ENCODE measurements at places on chromosomes 2 and 18. TPM values are rescaled to one million over a fixed set of nuclear protein-coding genes. Genes with fewer than 3 reads are reported as not detected.
A peak's percentile ranks its signal among the peaks of the same experiment; 100 is the strongest.

Gene EPAS1
- total RNA-seq = 3.7 TPM

Gene RIT2
- 29.3 TPM for total RNA-seq

DNA sequence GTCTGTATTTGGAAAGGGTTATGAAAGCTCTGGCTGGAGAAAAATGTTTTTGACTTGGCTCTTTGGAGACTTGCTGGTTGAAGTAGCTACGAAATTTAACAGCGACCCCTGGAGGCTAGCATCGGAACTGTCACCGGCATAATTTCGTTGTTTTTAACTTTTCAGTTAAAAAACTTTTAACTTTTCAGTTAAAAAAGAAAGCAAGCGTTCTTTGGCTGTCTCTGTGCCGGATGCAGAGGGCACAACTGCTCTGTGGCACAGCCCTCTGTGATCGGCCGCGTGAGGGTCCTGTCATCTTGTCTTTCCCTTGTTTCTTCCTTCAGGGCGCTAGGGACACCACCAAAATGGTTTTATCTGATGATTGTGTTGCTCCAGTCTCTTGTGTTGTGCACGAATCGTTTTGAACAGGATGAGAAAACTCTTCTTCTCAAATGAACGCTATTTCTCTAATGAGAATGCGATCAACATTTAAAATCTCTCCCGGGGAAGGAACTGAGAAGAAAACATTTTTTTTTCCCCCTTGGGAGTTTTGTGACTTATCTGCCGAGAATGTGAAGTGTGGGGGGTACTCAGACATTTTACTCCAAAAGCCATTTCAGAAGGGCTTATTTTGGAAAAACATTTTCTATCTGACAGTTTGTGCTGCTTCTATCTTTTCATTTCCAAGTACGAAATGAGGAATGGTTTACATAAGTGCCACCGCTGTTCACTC is 57.1 kb downstream of the ADCYAP1 start:
- DNase-seq = peak; percentile 6

DNA sequence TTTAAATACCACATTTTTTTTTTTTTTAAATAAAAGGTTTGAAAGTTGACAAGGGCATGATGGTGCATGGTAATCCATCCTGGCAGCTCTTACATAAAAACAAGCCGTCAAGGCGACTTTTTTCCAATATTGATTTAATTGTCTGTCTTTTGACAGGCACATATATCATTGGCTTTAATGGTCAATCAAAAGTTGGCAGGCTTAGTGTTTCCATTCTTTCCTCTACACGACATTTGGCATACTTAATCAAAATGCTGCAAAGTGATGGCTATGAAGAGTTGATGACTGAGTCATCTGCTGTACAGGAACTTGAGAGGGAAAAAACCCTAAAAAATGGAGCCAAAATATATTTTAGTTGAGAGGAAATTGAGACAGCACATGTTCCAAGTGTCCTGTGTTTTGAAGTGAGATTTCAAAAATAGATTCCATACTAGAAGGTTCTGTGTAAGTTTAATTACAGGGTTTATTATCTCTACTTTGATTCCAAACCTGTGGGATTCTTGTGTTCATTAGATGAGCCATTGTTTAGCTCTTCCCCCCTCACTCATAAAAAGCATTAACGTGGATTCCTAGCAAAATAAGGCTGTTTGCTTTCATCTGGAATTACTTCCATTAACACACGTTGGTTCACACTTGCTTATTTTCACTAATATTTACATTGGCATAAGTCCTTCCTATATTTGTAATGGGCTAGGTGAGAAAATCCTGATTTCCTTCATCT is 3.2 kb downstream of the TSHZ1 start:
- no peak for DNase-seq

GRCh38 chr2:127985735-127986134 is 42.1 kb downstream of the SAP130 start:
- no peak for DNase-seq

- no peak for DNase-seq
Observed at GRCh38 chr2:85061896-85062295, 71.3 kb upstream of the TCF7L1 start.

- no peak for DNase-seq
Observed at GRCh38 chr2:55555977-55556376, 36.5 kb downstream of the CFAP36 start.

DNA sequence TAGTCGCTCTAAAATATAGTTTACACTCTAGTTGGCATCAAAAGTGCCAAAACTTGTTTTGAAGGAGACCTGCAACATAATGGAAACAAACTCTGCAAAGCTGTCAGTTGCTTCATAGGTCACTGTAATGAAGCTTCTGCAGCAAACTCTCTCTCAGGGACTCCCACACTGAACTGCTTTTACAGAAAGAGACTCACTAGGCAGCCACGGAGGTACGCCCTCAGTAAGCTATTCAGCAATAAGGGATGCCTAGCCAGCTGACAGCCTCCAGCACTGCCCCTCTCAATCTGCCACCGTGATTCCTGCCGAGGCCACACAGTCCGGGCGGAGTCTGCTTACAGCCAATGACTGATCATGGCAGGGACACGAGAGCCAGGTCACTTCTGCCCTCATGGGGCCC is 51.1 kb downstream of the COLEC12 start:
- no peak for DNase-seq

GRCh38 chr18:6610466-6610865 is 119.0 kb upstream of the ARHGAP28 start:
- DNase-seq = no peak

Gene CD8B2
- total RNA-seq = under 0.01 TPM

Gene SLC4A3
- total RNA-seq = 31.8 TPM

DNA sequence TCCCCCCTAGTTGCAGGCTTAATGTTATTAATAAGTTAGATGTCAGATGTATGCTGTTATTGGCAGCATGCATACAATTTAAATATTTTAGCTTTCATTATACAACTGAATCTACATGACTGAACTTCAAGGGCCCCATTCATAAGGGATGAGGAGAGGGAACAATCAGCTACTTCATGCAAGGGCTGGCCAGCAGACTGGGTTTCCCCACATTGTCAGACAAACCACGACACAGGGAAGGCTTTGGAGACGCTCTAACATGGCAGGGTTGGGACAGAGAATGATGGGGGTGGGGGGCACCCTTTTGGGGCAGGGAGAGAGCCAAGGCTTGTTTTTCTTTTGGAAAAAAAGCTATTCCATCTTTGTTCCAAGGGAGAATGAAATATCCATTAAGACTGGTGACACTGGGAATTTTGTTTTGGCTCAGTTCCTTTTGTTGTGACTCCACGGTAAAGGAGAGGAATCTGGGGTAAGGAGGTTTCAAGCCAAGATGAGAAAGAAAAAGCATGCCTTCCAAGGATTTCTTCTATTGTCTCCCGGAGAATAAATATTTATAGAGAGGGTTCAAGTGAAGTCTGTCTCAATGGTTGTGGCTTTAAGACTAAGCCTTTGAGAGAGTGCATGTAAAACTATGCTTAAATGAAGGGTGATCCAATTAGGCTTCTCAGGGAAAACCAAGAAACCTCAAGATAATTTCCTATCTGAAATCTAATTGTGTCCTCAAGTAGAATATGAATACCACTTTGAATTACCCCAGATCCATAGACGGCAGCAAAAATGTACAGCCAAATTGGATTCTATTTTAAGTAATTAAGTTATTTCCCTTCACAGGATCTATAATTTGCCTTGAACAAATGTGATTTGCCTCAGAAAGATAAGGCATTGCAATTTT is 5.4 kb downstream of the CXCR4 start:
- DNase-seq = peak; percentile 54

Gene ANTXR1
- 8.2 TPM for total RNA-seq

- DNase-seq = no peak
Observed at GRCh38 chr2:225400546-225401400, 1.3 kb downstream of the NYAP2 start.

Gene CEP76
- total RNA-seq = 24.5 TPM

- DNase-seq = peak; percentile 40
Observed at GRCh38 chr18:3593381-3593903, 143.5 kb downstream of the TGIF1 start.

GRCh38 chr2:203586696-203587095 is 51.6 kb upstream of the RAPH1 start:
- DNase-seq = no peak

DNA sequence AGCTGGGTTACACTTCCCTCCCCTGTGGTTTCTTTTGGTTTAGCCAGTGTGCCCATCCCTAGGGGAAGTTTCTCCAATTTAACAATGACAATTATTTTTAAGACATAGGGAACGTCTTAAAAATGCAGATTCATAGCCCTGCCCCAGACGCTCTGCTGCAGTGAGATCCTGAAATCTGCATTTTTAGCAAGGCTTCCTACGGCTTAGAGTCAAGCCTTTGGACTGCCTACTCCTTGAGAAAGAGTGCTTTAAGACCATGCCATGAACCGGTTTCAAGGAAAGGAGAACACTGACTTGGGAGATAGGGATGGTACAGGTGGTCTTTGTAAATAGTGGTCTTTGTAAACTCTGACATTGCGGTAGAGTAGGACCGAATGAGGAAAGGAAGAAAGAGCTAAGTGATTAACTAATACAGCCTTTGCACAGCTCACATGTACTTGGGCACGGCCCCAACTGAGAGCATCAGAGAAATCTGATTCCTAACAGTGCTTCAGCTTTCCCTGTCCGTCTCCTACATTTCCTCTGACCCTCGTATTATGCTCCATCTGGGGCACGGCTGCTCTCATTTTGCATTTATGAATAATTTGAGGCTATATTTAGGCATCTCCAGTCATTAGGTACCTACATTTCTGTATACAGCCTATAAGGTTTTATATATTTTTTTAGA is 217.6 kb upstream of the TANK start:
- no peak for DNase-seq

- DNase-seq = peak; percentile 35
Observed at GRCh38 chr2:46776687-46777327, 138.8 kb downstream of the MCFD2 start.

DNA sequence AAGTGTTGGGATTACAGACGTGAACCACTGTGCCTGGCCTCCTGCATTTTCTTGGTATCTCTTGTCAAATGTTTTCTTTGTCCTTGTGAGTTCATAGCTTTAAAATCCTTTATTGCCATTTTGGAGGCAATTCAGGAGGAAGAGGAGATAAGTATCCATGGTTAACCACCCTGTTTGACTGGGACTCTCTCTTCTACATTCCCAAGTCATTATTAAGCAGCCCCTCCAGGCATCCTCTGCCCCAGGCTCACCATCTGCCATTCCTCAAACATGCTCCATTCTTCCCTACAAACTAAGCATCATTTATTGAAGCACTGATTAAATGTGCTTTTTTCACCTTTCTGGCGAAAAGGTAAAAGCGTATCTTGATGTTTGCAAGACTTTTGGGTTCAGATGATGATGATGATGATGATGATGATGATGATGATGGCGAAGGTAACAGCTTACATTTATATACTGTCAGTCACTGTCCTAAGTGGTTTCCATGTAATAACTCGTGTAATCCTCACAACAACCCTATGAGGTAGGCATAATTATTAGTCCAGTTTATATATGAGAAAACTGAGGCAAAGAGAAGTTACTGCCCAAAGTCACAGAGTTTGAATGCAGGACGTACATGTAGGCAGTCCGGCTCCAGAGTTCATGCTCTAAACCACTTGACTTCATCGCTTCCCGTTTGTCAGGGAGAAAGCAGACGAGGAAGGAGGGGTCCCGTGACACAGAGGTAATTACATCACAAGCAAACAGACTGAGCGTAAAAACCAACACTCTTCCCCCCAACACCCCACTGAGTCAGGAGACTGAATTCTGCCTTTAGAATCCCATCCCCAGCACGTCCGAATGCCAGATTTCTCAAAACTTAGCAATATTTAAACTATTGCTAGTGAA is 69.7 kb upstream of the ACKR3 start:
- no peak for DNase-seq

Gene CLEC4F
- total RNA-seq = not detected

- DNase-seq = no peak
Observed at GRCh38 chr2:133573491-133574162, 5.4 kb upstream of the NCKAP5 start.

Gene RAPGEF4
- total RNA-seq = 23.6 TPM

GRCh38 chr2:148982282-148982681 is 56.2 kb upstream of the LYPD6B start:
- no peak for DNase-seq

GRCh38 chr2:235757640-235758039 is 263.8 kb downstream of the AGAP1 start:
- DNase-seq = no peak

GRCh38 chr18:74819433-74820059 is 221.9 kb downstream of the ZNF407 start:
- no peak for DNase-seq

Gene SULT1C2
- 0.41 TPM for total RNA-seq

- DNase-seq = no peak
Observed at GRCh38 chr2:64937687-64938491, 51.3 kb upstream of the SLC1A4 start.

DNA sequence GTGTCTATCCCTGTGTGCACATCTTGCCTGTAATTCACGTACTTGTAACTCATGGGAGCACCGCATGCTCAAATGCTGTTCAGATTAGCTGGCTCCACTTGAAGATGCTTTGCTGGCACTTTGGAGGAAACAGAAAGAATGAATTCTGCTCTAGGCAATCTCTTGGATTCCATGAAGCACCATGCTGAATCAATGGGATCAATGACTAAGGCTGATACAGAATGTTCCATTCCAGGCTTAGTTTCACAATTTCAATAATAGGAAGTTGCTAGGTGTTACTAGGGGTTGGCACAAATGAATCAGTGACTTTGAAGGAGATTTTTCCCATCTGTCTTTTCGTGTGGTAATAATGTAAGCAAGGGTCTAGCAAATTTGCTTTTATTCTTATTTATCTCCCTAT is 328.8 kb downstream of the OSR1 start:
- no peak for DNase-seq

DNA sequence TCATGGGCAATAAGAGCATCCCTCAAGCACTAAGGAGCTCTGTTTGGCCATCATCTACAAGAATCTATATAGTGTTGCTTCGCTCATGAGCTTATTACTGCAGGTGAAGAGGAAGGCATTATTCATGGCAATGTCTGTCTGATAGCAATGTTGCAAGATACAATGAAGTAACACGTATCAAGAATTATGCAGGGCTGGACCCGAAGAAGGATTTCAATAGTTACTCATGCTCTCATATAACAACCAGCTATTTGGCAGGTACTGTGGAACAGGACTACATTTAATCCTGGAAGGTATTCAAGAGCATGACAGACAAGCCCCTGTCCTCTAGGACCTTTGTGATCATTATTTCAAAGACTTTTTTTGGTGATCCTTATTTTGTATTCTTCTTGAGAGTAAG is 109.6 kb downstream of the LAMA3 start:
- DNase-seq = no peak

GRCh38 chr18:36889321-36889720 is 60.4 kb downstream of the KIAA1328 start:
- no peak for DNase-seq

- no peak for DNase-seq
Observed at GRCh38 chr2:128835342-128835855, 516.7 kb upstream of the HS6ST1 start.

Gene IL36A
- total RNA-seq = not detected

GRCh38 chr18:55096263-55096951 is 137.1 kb upstream of the CCDC68 start:
- DNase-seq = peak; percentile 39

- DNase-seq = no peak
Observed at GRCh38 chr18:33034212-33034611, 261.4 kb upstream of the KLHL14 start.

DNA sequence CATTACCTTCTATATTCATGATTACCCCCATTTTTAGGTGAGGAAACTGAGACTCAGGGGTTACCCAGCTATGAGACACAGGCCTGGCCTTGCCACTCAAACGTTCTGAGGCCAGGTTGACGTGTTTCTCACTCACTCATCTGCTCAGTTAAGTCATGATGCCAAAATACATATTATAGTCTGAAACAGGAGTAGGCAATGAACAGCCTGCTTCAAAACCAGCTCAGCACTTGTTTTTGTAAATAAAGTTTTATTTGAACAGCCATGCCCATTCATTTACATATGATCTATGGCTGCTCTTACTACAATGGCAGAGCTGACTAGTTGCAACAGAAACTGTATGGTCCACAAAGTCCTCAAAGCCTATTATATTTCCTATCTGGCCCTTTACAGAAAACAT is 74.1 kb upstream of the SMAD2 start:
- DNase-seq = no peak
